ENCODE measurements at places on chromosomes 3 and 15.

DNA sequence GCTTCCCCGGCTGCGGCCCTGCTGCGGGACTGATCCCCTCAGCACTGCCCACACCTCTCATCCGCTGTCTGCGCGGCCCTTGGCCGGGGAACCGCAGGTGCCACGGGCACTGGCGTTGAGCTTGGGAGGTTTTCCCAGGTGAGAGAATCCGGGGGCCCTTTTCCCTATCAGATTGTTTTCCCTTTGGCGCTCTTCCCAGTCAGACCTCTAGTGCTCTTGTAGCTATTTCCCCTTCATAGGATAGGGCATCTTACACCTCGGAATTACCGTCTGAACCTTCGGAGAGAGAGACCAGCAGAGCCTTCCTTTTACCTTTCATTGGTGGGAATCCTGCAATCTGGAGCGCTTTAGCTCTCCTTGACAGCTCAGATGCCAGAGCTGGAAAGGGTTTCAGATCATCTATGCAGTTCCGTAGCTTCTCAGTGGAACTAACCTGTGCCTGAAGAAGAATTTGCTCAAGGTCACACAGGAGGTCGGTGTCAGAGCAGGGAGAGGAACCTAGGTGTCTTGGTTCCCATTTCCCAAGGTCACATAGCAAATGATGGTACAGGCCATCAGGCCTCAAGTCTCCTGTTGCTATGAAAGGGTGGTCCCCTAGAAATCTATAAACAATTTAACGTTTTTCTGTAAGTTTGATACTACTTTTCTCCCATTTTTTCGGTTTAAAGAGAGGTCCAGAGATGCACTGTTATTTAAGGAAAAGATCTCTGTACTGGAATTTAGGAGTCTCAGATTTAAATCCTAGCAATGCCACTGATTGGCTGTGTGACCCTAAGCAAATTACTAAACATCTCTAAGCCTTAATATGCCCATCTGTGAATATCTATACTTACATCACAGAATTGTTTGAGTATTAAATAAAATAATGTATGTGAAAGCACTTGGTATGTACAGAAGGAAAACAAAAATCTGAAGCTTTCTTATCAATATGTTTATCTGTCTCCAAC lies 916 bp downstream of the IDH3A start:
- no peak for DNase-seq

DNA sequence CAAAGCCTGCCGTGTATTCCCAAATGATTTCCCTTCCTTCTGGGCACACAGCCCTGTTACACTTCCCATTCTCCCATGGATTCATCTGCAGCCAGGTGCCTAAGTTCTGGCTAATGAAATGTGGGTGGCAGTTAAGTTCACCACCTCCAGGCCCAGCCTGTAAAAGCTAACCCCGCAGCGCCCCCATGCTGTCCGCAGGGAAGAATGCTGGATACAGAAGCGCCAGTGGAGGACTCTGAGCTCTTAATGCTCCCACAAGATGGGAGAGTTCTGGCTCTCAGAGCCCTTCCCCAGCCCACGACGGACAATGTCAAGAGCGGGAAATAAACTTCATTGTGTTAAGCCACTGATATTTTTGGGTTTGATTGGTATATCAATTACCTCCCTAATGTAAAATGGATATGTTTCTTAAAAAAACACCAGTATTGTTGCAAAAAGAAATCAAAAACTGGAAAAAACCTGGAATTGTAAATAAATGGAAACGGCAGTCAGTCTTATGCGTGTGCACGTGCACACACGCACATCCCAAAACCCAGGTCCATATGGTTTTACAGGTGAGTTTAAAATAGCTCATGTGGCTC lies 37.7 kb upstream of the FGD5 start:
- DNase-seq: peak; percentile 8

GRCh38 chr3:137792626-137793271 lies 28.6 kb downstream of the SOX14 start:
- DNase-seq: no peak

GRCh38 chr3:42730706-42731420 lies 28.3 kb upstream of the HHATL start:
- no peak for DNase-seq

DNA sequence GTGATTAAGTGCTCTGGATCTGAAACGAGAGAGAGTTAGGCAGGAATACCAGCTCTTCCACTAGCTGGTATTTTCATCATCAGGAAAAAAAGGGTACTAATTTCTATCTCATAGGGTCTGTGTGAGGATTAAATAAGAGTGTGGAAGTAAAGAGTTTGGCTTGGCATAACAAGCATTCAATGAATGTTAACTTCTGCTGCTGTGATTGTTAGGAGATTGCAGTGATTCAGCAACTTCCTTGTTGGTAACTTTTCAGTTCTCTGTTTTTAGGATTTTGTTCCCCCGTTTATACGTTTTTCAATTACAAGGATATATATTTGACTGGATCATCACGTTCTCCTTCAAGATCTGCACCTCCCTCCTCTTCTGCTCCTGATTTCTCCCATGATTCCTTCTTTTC lies 65.9 kb upstream of the MYO5C start:
- DNase-seq: no peak

DNA sequence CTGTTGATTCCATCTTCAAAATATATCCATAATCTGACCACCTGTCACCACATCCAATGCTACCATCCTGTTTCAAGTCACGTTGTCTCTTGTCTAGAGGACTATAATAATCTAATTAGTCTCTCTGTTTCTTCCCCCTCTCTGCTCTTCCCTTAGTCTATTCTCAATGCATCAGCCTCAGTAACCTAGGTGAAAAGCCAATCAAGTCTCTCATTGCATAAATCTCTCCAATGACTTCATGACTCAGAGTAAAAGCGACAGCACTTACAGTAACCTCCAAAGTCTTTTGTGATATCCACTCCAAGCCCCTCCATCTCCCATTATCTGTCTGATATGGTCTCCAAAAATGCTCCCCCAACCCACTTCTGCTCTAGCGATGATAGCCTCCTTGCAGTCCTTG lies 7.2 kb downstream of the UBA3 start:
- DNase-seq: no peak

DNA sequence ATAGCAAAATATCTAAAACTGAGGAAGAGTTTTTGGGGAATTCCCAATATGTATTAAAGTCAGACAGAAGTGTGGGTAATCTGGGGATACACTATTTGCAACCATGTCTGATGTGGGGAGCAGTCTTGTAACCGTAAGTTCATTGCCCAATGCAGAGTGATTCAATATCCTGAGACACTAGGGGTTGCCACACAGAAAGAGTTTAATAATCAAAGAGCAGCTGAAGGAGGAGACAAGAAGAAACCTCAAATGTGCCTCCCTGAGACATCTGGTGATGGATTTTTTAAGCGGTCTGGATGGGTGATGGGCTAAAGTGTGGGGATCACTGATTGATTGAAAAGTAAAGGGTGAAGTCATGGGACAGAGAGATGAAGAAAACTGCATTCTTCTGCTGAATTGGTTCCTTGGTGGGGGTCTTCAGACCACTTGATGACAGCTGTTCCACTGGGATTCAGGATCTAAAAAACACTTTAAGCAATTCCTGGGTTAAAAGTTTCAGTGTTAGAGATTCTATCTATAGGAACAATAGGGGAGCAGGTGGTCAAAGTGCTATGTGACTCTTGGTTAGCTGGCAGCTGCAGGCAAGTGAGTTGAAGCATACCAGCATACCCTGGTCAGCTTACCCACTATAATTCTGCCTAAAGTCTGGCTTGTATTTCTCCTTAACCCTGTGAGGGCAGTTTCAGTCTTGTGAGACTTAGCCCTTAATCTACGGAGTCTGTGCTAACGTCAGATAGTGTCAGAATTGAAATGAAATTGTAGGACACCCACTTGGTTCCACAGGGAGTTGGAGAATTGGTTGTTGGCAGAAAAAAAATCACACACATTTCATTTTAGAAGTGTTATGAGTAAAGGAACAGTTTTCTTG lies 425.9 kb upstream of the TGFBR2 start:
- no peak for DNase-seq

- no peak for DNase-seq
Measured at GRCh38 chr3:73500321-73500720, 124.4 kb downstream of the PDZRN3 start.

DNA sequence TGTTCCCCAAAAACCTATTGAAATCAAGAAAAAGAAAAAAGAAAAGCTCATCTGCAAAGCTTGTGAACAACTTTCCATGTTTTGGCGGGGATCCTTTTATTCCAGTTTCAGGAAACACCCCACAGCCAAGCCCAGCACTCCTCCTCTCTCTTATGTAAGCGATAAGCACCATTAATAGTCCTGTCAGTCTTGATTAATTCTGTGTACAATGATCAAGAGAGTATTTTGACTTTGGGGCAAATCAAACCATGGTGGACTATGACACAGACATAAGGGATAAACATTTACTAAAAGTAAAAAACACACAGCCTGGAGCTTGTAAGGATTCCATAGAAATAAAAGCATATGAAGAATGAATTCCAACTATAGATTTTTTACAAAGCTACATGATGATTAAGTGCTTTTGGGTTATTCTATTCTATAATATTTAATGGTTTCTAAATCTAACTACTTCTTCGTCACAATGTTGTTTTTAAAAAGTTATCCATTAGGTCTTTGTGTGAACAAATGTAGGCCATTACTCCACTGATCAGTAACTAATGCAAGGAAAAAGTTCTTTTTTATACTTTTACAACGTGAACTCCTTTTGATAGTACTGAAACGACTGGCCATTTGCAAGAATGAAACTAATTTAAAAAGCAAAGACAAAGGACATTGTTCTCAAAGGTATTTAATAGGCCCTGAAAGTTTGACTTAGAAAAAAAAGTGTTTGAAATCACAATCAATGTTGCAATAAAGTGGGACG lies 106.5 kb downstream of the KCNAB1 start:
- no peak for DNase-seq

- DNase-seq: no peak
Measured at GRCh38 chr15:100131321-100132224, 210.2 kb downstream of the ADAMTS17 start.

- no peak for DNase-seq
Measured at GRCh38 chr15:61794881-61795280, 265.4 kb downstream of the VPS13C start.

DNA sequence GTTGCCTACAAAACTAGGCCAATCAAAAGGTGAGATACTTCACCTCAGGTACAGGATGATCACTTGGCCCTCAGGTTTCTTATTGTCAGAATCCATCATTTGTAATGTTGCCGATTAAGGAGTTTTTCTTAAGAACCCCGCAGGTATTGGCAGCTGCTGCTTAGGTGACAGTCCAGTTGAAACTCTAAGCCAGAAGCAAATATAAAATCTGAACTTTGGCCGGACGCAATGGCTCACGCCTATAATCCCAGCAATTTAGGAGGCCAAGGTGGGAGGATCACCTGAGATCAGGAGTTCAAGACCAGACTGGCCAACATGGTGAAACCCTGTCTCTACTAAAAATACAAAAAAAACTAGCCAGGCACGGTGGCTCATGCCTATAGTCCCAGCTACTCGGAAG lies 43.1 kb upstream of the SNTN start:
- no peak for DNase-seq

DNA sequence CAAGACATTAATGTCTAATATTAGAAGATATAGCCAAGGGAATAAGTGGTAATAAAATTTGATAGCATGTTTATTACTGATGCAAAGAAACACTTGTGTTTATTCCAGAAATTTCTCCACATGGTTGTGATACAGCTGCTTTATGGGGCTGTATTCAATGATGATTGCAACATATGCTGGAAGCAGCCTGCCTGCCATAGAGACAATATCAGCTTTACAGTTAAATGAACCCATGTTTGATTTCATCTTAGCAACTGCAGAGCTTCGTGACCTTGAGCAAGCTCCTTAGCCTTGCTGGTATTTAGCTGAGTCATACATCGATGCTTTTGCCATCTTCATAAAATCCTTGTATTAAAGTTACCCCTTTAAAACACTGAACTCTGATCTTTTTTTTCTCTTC lies 168.1 kb upstream of the STAC start:
- DNase-seq: no peak

- no peak for DNase-seq
Measured at GRCh38 chr3:147411238-147411814, 2.2 kb downstream of the ZIC1 start.

GRCh38 chr3:125460233-125460632 lies 59.8 kb downstream of the SNX4 start:
- no peak for DNase-seq

DNA sequence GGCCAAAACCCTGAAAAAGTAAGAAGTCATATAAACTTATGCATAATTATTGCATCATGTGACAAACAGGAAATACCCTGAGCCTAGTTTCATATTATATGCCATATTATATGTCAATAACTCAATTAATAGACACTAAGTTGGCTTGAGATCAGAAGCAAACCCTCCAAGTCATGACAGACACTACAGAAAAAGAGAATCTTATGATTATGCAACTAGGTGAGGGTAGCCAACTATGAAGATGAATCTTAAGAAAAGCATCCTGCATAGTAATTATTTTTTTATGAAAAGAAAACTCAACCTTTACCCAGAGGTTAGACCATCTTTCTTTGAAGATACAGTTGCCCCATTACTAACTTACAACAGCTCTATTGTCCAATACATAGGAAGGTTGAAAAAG lies 192.4 kb upstream of the VEPH1 start:
- no peak for DNase-seq

DNA sequence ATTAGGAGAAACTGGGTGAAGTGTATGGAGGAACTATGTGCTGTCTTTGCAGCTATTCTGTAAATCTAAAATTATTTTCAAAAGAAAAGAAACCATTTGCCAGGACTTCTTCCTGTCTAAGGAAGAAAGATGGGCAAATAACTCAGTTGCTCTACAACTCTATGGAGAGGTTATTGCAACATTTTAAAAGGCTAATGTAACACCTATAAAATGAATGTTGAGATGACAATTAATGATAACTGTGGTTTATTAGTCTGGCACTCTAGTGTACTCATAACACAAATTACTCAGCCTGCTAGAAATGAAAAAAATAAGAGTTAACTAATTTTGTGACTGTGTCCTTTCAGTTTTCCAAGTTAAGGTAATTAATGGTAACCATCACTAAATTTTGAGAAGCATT lies 32.3 kb downstream of the SLC4A7 start:
- DNase-seq: no peak

DNA sequence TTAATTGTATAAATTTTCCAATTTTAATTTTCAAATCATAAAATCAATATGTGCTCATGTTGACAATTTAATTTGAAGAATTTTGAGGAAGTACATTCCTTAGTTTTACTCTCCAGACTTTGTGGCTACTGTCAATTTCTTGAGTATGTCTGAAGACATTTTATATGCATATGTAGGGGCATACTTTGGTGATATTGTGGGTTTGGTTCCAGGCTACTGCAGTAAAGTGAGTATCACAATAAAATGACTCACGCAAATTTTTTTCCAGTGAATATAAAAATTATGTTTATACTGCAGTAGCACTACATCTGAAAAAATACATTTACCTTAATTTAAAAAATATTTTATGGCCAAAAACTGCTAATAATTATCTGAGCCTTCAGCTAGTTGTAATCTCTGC lies 123.2 kb upstream of the PLCL2 start:
- no peak for DNase-seq

DNA sequence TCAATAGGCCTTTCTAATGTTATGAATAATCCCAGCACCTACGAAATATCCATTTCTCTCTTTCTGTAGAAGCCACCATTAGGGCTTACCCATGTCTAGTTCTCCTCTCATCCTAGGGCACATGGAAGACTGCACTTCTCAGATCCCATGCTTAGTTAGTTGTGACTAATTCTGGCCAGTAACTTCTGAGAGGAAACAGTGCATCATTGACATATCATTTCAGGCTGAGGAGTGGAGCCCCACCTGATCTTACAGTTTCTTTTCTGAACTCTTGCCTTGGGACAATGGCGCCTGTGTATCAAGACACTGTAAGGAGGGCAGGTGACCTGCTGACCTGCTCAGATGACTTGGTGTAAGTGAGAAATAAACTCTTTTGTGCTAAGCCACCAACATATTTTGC lies 39.4 kb upstream of the TBL1XR1 start:
- no peak for DNase-seq
